ENCODE measurements at places on chromosomes 16 and 17.

DNA sequence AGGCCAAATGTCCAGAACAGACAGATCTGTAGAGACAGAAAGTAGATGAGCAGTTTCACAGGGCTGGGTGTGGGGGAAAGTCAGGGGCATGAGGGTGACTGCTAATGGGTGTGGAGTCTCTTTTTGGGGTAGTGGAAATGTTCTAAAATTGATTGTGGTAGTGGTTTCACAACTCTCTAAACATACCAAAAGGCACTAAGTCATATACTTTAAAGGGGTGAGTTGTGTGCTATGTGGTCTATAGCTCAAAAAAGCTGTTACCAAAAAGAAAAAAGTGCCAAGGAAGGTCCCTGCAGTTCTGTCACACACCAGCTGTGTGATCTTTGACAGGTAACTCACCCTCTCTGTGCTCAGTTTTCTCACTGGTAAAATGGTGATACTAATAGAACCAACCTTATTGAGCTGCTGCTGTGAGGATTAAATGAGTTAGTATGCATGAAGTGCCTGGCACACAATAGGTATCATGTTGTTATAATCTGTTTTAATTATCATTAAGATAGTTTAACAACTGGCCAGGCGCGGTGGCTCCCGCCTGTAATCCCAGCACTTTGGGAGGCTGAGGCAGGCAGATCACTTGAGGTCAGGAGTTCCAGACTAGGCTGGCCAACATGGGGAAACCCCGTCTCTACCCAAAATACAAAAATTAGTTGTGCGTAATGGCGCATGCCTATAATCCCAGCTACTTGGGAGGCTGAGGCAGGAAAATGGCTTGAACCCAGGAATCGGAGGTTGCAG lies 10.3 kb downstream of the ITGAX start:
- no peak for DNase-seq

- peak; percentile 21 for DNase-seq
Observed at GRCh38 chr16:67112591-67113399, 3.1 kb downstream of the PHAF1 start.

GRCh38 chr16:28003923-28004322 lies 59.6 kb downstream of the GSG1L start:
- no peak for DNase-seq

DNA sequence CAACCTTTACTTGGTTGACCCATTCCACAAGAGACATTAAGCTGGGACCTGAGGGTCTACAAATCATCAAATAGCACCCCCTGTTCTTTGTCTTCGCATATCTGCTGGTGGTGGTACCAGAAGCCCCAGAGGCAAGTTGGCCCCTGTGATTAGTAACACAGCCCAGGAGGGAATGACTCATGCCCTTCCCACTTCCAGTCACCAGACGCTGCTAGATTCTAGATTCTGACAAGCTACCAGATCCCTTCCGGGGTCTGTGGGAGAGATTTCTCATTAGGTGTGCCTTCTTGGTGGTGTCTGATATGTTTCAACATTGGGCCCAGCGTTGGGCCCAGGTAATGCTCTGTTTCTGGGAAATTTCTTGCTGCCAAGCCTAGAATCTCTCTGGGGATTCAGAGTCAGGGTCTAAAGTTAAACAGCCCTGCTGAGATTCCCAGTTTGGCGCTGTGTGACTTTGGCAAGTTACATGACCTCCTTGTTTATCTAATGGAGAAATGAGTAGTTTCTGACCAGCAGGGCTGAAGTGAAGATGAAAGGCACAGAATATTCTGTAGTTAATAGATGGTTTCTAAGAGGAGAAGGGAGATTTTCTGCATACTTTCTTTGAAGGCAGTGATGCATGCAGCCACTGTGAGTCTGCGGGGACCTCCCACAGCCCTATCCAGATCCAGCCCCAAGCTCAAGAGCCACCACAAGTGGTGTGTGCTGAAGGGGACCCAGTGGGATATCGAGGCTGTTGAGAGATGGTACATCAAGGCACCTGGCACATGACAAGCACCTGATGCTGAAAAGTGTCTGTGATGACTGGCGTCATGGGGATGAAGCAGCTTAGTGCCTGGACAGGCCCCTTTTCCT lies 3.9 kb downstream of the TRPV2 start:
- no peak for DNase-seq

All from colonic mucosa (tissue), 4 donors.